Activated CD8-positive, alpha-beta memory T cell treated with anti-CD3 and anti-CD28 coated beads, Interleukin-2, amount 10 ng/mL, durations not matched to agents 7 days and 5 days (primary cell): ENCODE measurements at places on chromosomes 13 and 19. TPM values are rescaled to one million over a fixed set of nuclear protein-coding genes. Genes with fewer than 3 reads are reported as not detected.

GRCh38 chr19:41308450-41309179, 1.4 kb upstream of the CCDC97 start:
- H3K4me3 ChIP-seq, result peak overlapping the region; percentile 95
- H3K4me1 ChIP-seq, result peaks cover 82% of the 10 kb centered on the region
- peak overlapping the region; percentile 94 for H3K27ac ChIP-seq
- H3K36me3 ChIP-seq, result peaks cover 57% of the 10 kb centered on the region
- DNase-seq, result peak; percentile 95
- H3K27me3 ChIP-seq, result no peaks in the 10 kb centered on the region

ATP8B3 gene
- 21.8 TPM for total RNA-seq

DNA sequence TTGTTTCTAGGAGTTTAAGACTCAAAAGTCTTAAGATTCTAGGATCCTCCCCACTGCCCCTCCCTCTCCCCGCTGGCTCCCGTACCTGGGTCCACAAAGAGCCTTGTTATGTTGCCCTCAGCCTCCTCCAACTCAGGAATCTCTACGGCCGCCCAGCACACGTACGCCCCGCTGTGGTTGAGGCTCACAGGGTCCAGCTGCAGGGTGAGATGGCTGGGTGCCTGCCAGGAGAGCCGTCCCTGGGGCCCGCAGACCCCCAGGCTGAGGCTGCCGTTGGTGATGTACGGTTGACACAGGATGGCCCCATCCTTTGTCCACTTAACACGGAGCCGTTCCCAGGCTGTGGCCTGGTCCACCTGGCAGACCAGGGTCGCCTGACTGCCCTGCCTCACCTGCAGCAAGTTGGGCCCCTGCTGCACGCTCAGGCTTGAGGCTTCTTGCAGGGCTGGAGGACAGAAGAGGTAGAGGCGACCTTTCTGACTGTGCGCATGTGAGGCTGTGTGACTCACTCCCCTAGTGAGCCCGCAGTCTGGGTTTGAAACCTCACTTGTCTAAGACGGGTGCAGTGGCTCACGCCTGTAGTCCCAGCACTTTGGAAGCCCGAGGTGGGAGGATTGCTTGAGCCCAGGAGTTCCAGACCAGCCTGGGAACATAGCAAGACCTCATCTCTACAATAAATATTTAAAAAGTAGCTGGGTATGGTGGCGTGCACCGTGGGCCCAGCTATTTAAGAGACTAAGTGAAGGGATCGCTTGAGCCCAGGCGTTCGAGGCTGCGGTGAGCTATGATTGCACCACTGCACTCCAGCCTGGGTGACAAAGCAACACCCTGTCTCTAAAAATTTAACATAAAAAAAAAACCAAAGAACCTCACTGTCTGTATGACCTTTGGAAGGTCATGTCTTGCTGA, 4.0 kb downstream of the TMIGD2 start:
- peak overlapping the region; percentile 78 for H3K27ac ChIP-seq
- H3K36me3 ChIP-seq, result peaks cover 2% of the 10 kb centered on the region
- peak overlapping the region; percentile 46 for H3K4me3 ChIP-seq
- peak; percentile 82 for DNase-seq
- H3K4me1 ChIP-seq, result peaks cover 36% of the 10 kb centered on the region
- no peaks in the 10 kb centered on the region for H3K27me3 ChIP-seq

PCDH8 gene
- total RNA-seq, result not detected

DNA sequence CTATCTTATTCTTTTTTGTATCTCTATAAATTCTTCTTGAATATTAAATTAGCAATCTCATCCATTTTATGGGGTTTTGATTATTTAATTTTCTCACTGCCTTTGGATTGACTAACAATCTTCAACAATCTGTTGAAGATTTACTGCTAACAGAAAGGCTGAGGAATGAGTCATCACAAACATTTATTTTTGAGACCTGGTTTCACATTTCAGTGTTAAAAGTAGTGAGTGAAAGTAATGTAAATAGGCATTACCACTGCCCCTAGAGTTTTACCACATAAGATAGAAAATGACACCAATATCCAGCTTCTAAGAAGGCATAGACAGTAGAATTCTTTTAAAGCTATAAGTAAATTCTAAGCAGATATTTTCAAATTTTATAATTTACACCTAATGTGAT, 472.8 kb downstream of the OLFM4 start:
- H3K4me1 ChIP-seq, result no peaks in the 10 kb centered on the region
- H3K27me3 ChIP-seq, result no peaks in the 10 kb centered on the region
- no peak overlapping the region for H3K27ac ChIP-seq
- H3K36me3 ChIP-seq, result no peaks in the 10 kb centered on the region
- no peak overlapping the region for H3K4me3 ChIP-seq

DNA sequence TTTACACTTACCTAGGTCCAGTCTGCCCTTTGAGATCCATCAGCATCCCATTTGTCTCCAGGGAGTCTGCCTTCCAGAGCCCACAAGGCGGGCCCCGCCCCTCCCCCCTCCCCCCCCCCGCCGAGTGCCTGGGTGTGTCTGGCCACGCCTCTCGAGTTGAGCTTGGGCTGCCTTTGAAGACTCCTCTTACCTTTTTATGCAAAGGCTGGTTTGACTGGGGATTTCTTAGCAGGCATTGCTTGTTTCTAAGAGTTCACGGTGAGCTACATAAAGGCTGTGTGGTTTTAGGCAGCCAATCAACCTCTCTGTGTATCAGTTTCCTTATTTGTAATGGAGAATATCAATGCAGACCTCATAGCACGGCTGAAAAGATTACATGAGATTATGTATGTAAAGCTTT, 11.3 kb downstream of the GPR12 start:
- no peak overlapping the region for H3K4me3 ChIP-seq
- H3K36me3 ChIP-seq, result no peaks in the 10 kb centered on the region
- no peaks in the 10 kb centered on the region for H3K4me1 ChIP-seq
- H3K27me3 ChIP-seq, result peaks cover 41% of the 10 kb centered on the region
- H3K27ac ChIP-seq, result no peak overlapping the region
- DNase-seq, result no peak

- no peak overlapping the region for H3K27ac ChIP-seq
- no peaks in the 10 kb centered on the region for H3K27me3 ChIP-seq
- no peak for DNase-seq
- H3K4me3 ChIP-seq, result no peak overlapping the region
Measured at GRCh38 chr13:25253702-25254101, 33.6 kb downstream of the MTMR6 start.
